ENCODE measurements at places on chromosomes 12 and 14.

- DNase-seq, result no peak
These were observed 31.9 kb downstream of the RDH12 start for GRCh38 chr14:67733616-67734015.

DNA sequence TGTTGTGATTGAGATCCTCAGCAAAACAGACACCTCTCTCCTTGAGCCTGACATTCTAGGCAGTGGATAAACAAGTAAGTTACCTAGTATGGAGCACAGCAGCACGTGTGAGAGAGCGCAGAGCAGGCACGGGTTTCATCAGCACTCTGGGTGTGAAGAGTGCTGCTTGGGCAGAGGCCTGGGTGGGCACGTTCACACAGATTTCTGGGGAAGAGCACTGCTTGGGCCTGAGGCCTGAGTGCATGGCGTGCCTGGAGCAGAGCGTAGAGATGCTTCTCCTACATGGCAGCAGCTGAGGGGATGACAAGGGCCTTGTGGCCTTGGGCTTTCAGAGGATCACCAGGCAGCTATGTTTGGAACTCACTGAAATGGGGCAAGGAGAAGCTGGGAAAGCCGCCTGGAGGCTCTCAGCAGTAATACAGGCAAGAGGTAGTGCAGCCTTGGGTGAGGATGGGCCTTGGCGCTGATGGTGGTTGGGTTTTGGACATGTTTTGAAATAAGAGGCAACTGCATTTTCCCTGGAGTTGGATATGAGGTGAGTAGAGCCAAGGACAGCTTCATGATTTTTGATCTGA is 17.6 kb downstream of the CKB start:
- DNase-seq, result no peak

GRCh38 chr14:86310611-86311010 is 780.7 kb downstream of the FLRT2 start:
- DNase-seq, result no peak

GRCh38 chr14:20327005-20327869 is 5.8 kb downstream of the CCNB1IP1 start:
- peak; percentile 43 for DNase-seq

Data from RCC 7860 (cell line).